NCI-H2227 treated with DMSO at 0.1 percent for 48 hours (cell line): ENCODE measurements at places on chromosomes 4 and X.

DNA sequence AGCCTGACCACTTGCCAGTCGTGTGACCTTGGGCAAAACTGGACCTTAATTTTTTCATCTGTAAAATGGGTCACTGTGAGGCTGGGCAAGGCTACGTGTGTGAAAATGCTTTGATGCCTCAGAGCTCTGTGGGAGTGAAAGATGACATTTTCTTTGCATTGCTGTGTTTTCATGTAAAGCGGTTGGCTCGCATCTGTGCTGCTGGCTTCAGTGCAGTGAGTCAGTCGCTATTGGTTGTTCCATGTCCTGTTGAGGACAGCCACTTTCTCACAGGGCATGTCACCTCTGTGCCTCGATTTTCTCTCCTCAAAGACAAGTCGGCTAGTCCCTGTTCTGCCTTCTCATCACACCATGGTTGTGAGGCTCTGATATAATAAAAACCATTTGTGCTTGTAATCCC lies 4.4 kb downstream of the MTMR1 start:
- no peak for DNase-seq

DNA sequence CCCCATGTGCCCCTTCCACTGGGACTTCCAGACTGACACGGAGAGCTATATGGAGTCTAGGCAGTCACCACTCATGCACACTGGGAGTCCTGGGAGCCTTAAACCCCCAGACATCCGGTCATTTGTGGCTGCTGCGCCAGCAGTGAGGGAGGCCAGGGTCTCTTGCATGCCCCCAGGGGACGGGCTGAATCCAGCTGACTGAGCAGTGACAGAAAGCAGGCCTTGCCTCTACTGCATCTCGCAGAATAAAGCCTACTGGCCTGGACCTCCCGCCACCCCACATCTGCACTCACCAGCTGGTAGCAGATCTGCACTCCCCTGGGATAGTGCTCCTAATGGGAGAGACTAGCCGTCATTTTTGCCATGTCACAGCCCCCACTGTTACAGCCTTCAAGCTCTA lies 1234.2 kb downstream of the FAM133A start:
- DNase-seq: no peak

DNA sequence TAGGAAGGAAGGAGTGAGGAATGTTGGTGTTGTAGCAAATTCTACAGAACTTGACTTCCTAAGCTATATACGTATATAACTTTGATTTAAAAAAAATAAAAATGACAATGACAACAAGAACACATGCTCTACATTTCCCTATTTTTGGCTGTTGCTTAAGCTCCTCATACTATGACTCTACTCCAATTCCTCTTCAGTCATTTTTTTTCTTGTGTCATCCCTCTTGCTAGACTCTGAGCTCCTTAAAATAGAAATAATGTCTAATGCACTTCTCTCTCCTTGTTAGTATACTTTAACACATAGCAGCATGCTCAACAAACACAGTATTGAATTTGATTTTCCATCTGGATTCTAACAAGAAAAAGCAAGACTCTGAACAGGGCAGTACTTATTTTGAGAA lies 144.0 kb downstream of the HDX start:
- DNase-seq: no peak

DNA sequence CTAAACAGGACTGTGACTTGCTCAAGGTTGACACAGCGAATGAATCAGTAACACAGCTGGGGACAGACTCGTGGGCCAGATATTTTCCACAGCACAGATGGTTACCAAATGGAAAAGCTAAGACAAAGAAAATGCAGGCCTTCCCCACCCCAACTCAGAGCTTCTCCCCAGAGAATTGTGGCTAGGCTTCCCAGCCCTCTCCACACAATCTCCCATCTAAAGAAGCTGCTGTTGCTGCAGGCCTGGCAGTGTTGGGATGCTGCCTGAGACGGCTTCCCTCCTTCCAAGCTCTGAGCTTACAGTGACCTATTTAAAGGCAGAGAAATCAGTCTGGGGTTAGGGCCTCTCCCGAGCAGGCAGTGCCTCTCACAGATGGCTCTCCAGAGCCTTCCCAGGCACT lies 46.5 kb upstream of the PGRMC1 start:
- no peak for DNase-seq

DNA sequence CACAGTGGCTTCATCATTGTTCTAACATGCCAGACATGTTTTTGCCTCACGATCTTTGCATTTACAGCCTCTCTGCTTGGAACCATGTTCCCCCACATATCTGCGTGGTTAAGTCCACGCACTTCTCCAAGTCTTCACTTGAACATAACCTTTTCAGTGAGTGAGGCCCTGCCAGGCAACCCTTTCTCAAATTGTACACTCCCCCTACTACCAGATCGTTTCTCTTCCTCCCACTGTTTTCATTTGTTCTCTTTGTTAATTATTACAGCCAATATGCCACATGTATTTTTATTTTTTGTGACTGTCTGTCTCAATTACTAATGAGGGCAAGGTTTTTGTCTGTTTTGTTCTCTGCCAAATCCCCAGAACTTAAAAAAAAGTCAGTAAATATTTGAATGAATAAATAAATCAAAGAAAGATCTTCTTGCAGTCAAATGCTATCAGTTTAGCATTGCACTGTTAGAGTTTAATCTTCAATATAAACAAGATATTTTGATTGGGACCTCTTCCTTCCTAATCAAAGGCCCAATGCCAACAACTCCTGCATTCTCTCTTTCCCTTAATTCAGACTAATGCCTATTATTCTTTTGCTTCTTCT lies 18.2 kb downstream of the CTSO start:
- DNase-seq: no peak

DNA sequence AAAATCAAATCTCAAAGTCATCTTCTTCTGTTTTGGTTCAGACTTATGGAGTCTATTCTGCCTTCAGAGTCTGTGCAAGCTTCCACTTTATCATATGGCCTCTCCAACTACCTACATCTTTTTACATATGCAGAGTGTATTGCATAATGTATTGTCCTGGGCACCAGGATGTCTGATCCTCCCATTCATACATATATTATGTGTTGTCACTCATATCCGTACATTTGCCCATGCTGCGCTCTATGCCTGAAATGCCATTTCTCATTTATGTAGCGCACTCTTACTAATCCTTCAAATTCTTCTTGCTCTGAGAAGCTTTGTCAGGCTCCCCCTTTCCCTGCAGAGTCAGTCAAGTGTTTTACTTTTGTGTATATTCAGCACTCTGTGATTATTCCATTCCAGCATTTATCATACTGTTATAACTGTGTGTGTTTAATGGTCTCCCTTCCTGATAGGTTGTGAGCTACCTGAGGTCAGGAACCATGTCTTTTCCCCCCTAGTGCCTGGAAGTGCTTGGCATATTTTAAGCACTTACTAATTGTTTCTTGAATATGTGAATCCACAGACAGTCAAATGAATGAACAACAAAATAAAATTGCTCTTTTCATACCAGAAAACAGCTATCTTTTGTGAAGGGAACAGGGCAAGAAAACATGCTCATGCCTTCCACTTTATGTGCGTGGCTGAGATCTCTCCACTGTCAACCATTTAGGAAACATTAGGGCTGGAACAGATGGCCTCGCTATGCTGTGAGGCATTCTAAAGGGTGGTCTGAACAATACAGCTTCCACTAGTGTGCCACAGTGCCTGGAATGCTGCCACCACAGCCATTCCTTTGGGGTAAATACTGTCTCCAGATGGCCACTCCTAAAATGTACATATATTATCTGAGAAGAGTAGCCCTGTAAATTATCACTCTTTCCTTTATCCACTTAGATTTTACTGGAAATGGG lies 81.8 kb downstream of the GLUD2 start:
- no peak for DNase-seq

DNA sequence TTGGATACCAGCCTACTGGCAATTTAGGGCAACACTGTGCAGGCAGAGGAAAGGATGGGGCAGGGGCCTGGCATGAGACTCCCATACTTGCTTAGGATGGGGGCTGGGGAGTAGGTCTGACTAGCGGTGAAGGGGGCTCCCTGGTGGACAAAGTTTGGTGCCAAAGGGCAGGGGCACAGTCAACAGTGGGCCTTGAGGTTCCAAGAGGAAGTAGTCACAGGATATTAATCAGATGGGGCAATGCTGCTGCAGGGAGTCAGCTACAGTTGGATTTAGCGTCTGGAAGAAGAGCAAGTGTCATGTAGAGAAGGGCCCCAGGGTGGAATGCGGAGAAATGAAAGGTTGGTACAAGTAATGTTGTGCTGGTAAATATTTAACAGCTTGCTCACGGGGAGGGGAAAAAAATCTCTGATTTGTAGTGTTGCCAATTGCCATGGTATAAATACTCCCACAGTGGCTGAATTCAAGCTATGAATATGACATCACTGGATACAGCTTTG lies 139.4 kb downstream of the PJA1 start:
- DNase-seq: no peak

DNA sequence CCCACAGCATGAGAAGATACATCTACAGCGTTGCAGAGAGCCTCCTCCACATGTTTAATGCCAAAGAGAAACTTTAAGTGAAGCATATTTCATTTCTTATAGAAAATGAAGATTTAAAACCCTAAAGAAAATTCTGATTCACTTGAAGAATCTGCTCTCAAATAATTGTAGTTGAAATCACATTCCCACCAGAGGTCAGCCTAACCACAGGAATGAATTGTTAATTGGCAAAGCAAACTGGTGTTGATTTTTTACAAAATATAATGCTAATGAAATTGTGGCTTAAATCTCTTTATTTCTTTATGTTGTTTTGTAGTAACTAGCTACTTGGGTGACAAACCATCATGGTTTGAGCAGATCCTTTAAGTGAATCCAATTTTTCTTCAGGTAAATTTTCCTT lies 31.1 kb upstream of the WDR17 start:
- no peak for DNase-seq

- no peak for DNase-seq
Measured at GRCh38 chr4:14925471-14925870, 76.8 kb upstream of the CPEB2 start.

- no peak for DNase-seq
Measured at GRCh38 chr4:149280806-149281205, 534.8 kb downstream of the IQCM start.

DNA sequence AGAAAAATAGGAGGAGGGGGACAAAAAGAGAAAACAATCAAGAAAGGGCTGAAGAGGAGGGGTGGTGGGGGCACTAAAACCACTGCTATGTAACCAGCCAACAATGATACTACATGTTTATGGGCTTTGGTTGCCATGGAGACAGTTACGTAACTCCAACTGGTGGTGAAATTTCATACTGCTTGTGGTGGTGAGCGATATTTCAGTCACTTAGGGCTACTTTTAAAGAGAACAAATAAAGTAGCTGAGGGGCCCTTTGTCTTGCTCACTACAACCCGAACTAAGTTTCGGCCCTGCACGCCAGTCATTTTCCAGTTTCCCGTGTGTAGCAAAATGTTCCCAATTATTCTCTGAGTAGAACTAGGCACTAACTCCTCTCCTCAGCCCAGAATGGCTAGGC lies 275.2 kb upstream of the EDA2R start:
- no peak for DNase-seq

DNA sequence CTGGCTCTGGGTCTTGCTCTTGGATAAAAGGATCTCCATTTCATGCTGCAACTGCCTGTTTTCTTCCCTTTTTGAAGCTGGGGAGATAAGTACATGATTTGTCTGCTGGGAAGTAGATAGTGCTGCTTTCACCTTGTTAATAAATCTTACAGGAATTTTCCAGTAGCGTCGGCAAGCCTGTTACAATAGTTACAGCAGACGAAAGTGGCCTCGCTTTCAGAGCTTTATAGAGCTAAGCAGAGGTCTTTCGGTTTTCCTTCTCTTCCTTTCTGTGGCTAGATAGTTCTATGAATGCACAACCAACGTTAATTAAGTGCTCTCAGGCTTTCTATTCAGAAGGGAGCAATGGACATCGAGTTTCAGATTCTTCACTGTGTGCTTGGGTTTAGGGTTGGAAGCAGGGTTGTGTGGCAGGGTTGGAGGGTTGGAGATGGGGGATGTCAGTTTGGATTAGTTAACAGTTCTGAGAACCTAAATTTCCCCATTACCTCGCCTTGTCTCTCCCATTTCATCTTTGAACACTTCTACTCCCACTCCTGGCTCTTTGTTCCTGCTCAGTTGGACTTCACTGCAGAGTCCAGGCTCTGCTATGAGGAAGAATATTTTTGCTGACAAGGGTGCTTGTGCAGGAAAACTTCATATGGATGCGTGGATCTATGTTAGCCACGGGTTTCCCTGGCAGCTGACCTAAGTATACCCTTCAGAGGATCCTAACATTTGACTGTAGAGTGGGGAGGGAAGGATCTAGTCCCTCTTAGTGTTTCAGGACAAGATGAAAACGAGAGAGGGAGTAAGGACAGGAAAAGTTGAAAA lies 237.9 kb downstream of the ARHGAP10 start:
- DNase-seq: no peak

- no peak for DNase-seq
Measured at GRCh38 chr4:5651089-5651488, 57.3 kb downstream of the EVC2 start.

DNA sequence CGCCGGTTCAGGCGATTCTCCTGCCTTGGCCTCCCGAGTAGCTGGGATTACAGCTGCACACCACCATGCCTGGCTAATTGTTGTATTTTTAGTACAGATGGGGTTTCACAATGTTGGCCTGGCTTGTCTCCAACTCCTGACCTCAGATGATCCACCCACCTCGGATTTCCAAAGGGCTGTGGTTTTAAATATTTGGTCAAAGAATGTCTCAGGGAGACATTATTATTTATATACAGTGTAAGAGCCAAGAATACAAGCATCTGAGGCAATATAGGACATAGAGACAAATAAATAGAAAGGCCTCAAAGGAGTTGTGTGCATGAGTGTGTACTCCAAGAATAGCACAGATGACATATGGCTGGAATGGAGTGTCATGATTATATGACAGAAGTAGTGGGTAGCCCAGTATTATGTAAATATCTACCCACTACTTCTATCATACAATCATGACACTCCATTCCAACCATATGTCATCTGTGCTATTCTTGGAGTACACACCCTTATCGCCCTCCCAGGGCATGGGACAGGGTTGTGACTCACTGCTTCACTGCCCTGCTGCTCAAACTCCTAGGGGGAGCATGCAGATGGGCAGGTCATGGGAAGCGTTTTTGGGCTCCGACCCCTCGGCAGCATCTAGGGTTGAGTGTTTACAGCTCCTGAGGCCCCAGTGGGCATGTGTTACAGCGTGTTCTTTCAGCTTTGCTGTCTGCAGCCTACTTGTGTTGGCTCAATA lies 1649.8 kb upstream of the PCDH10 start:
- DNase-seq: no peak

DNA sequence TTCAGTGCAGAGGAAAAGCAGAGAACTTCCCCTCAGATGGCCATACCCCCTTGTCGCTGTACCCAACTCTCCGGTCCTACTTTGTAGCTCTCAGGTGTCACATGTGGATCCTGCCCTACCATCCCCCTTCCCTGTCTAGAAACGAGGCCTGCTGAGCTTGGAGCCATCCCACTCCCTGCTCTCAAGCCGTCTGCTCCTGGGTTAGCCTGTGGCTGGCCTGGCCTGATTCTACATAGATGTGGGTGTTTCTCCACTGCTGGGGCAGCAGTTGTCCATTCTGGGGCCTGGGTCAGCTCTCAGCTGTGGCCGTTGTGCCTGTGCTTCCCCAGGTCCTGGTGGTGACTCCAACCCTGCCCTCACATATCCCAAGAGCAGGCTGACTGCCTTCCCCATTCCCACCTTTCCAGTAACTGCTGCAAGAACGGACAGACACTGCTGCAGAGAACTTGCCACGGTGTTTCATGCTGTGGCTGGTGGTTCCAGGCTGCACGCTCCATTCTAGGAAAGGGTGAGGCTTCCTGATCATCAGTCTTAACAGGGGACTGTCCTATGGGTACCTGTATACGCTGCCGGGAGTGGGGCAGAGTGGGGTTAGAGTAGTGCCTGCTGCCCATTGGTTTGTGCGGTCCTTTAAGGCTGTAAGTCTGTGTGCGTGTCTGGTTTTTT lies 3.6 kb downstream of the IL9R start:
- no peak for DNase-seq
